ENCODE measurements at places on chromosomes 1 and 21.

DNA sequence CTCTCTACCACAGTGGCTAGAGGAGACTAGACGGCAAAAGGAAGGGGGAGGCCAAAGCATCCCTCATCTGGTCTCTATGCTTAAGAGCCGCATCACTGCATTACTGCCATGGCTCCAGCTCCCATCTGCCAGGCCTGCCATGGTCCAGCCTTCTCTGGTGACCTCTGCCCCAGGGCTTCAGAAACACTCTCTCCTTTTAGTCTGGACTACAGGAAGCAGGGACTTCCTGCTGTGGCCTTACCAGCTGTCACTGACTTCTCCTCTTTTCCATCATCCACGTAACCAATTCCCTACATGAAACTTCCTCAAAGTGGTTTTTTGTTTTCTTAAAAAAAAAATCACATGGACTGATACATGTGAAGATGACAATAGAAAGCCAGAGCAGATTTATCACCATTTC lies 323.1 kb upstream of the NFIA start:
- peak; percentile 2 for DNase-seq

DNA sequence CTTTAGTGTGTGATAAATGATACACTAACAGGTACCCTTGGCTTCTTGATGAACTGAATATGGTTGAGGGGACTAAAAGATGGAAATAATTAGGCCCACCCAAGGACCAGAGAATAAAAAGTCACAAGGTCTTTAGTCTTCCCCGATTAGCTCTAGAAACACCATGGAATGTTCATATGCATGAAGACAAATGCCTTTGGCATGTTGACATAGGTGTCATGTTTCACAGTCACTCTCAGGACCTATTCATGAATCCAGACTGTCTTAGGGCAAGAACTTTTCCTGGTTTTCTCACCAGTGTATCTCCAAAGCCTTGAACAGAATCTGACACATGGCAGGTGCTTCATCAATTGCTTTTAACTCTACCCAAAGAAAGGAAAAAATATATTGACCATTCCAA lies 412.8 kb downstream of the AJAP1 start:
- DNase-seq = no peak

GRCh38 chr1:101664726-101665125 lies 332.0 kb downstream of the OLFM3 start:
- no peak for DNase-seq

GRCh38 chr1:231170875-231171274 lies 9.0 kb downstream of the TRIM67 start:
- no peak for DNase-seq

- no peak for DNase-seq
These were observed 46.1 kb downstream of the RBM11 start for GRCh38 chr21:14262039-14262438.

GRCh38 chr21:15645830-15646229 lies 84.0 kb upstream of the USP25 start:
- DNase-seq = no peak

GRCh38 chr1:10629091-10629815 lies 154.5 kb downstream of the PEX14 start:
- no peak for DNase-seq

- no peak for DNase-seq
These were observed 688.6 kb upstream of the ADGRL4 start for GRCh38 chr1:79695138-79695537.

DNA sequence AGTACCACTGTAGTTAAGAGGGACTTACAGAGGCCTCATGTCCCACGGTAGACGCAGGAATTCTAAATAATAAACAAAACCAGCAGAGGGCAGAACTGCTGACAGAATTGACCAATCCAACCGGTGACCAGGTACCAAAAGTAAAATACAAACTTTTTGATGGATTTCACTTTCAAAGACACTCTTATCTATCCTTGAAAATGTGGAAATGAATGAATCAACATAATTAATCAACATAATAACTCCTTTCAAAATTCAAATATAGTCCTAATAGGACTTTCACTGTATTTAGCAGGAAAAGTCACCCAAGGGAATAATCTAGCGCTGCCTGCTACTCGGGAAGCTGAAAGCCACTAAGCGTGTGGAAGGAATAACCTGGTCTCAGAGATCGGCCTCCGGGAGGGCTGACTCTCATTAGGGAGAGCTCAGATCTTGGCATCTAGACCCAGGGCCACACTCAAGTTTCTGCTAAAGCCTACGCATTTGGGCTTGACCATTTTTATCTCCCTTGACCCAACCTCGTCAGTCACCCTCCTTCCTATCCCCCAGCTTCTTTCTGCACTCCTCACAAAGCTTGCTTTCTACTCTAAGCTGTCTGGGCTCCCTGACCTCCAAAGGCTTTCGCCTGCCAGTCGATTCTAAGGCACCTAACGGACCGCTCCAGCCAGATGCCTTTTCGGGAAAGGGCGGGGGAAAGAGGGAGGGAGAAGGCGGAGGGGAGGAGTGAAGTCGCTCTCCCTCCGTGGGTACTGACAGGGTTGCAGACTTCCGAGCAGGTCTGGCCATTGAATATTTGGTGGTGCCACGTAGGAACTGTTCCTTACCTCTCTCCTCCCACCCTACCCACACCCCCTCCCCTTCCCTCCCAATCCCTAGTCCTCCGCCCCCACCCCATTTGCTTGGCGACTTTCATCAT lies 1.6 kb downstream of the COL11A1 start:
- DNase-seq = peak; percentile 43

DNA sequence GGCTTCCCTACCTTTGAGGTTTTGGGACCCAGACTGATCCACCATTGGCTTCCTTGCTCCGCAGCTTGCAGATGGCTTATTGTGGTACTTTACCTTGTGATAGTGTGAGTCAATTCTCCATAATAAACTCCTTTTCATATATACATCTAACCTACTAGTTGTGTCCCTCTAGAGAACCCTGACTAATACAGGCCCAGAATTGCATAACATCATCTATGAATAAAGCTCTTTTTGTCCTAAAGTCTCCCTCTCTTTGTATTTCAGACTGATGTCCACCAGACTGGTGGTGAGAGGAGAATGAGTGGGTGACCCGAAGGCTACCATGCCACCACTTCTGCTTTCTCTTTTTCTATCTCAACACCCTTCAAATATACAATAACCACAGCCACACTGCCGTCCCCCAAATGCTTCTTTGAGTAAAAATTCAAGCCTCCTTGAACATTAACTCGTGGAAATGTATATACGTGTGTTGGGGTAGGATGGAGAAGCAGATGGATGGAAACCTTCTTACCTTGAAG lies 265.7 kb downstream of the PTBP2 start:
- DNase-seq = no peak

DNA sequence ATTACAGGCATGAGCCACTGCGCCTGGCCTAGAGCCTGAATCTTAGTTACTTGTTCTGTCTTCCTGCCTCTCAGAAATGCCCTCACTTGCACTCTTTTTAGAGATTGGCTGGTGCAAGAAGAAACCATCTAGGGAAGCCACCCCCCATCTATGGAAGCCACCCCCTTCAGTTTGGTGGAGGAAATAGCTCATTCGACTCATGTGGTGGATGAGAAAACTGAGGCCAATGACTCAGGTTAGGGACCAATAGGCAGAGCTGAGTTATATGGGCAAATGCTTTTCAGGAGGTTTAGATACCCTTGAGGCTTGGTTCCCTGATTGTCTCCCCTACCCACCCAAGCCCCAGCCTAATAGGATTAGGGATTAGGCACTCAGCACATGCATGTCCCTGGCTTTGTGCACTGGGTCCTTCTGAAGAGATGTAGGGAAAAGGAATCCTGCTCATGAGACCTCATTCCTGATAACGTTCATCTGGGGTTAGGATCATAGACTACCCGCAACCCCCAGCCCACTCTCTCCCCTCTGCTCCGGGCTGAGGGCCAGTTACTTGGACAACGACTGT lies 77.1 kb downstream of the PAX7 start:
- DNase-seq = no peak

DNA sequence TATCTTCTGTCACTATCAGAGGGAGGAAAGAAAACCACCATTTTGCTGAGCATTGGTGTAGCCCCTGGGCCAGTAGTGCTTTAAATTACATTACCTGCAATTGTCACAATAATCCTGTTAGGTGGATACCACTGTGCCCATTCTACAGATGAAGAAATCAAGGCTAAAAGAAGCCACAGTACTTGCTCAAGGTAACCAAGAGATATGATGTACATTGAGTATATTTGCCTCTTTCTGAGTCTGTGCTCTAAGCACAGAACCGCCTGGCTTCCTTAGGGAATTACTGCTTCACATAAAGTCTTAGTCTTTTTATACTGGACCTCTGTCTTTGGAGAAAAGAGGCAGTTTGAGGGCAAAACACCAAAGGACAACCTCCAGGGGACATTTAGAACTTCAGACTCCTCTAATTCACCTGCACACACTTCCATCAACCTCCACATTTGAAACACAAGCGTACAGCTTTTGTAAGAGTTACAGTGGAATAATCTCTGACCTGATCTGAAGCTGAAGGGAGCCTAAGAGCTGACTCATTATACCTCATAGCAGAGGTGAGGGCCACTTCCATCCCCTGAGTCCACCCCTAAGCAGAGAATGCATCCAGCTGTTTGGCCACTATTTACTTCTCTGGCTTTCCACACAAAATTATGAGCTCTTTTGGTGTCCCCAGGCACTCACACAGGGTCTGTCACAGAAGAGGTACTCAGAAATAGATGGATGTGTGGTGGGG lies 61.8 kb downstream of the PLPP3 start:
- no peak for DNase-seq

DNA sequence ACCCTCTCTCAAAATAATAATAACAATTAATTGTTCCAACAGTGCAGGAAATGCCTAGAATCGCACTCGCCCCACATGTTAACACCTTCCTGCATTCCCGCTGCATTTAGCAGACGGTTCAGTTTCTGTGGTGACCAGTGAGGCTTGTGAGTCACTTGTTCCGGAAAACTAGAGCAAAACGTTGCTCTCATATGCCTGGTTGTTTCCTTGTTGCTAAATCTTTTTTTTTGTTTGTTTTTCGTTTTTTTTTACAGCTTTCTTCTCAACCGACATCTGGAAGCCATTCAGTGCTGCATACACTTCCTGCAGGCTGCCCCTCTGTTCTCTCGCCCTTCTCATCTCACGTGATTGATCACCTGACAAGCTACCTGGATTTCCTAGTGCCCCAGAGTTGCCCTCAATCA lies 56.9 kb upstream of the TMPRSS2 start:
- no peak for DNase-seq

DNA sequence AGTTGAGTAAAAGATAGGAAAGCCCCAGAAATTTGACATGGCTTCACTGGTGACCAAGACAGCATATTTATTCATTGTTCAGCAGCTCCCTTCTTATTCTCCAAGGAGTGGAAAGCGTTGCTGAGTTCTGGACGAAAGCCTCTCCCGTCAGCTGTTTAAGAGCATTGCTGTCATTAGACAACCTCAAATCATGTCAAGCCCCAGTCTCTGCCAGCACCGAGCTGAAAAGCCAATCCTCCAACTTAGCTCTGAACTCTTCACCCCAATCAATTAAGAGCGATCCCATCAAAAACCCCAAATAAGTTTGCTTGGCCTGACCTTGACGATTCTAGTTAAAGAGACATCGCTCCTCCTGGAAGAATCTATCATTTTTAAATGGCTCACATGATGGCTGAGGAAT lies 110.8 kb downstream of the PLPP3 start:
- DNase-seq = no peak

- DNase-seq = peak; percentile 58
These were observed 40.7 kb upstream of the PRKACB start for GRCh38 chr1:84103197-84103992.

- DNase-seq = no peak
These were observed 143.6 kb upstream of the COL6A1 start for GRCh38 chr21:45837936-45838335.

DNA sequence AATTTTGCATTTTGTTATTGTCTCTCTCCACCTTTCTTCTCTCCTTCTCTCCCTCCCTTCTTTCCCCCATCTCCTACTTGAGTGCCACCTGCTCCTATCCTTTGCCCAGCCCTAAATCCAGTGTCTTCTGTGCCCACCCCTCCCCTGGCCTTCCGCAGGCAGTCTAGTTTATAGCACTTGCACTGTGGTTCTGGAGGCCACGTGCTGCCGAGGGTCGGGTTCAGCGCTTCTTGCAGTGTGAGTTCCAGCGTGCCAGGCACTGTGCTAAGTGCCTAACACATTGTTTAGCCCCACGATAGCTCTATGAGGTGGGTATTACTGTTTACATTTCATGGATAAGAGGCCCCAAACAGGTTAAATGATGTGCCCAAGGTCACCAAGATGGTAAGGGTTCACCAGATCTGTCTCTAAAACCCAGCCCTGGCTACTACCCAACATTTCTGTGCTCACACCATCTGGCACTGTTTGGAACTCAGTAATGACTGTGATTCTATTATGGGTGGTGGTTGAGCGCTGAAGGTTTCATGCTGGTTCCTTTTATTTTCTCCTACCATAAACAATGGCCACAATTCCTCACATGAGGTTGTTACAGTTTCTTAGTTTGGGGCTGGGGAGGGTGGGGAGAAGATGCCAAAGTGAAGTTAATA lies 14.1 kb upstream of the ATP1A4 start:
- DNase-seq = no peak

GRCh38 chr1:87826681-87827251 lies 498.1 kb downstream of the LMO4 start:
- DNase-seq = no peak

- no peak for DNase-seq
These were observed 2.3 kb upstream of the GADD45A start for GRCh38 chr1:67682659-67683197.

GRCh38 chr1:55302972-55303371 lies 87.8 kb upstream of the USP24 start:
- DNase-seq = no peak

DNA sequence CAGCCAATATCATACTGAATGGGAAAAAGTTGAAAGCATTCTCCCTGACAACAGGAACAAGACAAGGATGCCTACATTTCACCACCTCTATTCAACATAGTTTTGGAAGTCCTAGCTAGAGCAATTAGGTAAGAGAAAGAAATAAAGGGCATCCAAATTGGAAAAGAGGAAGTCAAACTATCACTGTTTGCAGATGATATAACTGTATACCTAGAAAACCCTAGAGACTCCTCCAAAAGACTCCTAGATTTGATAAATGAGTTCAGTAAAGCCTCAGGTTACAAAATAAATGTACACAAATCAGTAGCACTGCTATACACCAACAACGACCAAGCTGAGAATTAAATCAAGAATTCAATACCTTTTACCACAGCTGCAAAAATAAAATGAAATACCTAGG lies 171.3 kb upstream of the HP1BP3 start:
- no peak for DNase-seq

GRCh38 chr1:176469450-176470010 lies 6.6 kb downstream of the PAPPA2 start:
- no peak for DNase-seq

DNA sequence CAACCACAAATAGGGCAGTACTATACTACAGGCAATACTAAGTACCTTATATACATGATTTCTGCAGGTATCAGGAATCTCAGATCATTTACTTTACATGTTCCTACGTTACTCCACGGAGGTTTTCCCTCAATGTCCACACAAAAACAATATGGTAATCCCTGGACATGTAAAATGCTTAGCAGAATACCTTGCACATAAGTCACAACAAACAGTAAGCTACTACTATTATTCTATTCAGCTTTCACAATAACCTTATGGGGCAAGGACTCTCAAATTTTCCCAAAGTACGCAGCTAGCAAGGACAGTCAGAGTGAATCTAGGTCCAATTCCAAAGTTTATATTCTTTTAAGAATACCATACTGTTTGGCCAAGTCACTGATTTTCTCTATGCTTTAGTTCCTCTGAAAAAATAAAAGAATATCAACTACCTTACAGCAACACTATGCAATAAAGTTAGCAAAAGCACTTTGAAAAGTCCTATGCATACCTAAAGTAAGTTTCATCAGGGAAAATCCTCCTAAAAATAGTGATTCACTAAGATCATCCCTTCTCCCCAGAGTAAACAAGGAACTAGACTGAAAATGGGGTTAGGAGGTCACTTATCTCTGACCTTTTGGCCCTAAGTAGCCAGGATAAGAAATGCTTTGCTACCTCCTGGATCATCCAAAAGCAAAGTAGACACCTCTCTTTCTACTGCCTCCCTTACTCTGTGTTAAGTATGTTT lies 67.4 kb downstream of the LUZP1 start:
- no peak for DNase-seq

Data from NCI-H1417 (cell line).